C1 segment of cervical spinal cord (tissue), 14 donors: ENCODE measurements at places on chromosomes 5 and 9.

GRCh38 chr5:138240650-138241385 lies 27.7 kb upstream of the CDC23 start:
- DNase-seq = no peak

DNA sequence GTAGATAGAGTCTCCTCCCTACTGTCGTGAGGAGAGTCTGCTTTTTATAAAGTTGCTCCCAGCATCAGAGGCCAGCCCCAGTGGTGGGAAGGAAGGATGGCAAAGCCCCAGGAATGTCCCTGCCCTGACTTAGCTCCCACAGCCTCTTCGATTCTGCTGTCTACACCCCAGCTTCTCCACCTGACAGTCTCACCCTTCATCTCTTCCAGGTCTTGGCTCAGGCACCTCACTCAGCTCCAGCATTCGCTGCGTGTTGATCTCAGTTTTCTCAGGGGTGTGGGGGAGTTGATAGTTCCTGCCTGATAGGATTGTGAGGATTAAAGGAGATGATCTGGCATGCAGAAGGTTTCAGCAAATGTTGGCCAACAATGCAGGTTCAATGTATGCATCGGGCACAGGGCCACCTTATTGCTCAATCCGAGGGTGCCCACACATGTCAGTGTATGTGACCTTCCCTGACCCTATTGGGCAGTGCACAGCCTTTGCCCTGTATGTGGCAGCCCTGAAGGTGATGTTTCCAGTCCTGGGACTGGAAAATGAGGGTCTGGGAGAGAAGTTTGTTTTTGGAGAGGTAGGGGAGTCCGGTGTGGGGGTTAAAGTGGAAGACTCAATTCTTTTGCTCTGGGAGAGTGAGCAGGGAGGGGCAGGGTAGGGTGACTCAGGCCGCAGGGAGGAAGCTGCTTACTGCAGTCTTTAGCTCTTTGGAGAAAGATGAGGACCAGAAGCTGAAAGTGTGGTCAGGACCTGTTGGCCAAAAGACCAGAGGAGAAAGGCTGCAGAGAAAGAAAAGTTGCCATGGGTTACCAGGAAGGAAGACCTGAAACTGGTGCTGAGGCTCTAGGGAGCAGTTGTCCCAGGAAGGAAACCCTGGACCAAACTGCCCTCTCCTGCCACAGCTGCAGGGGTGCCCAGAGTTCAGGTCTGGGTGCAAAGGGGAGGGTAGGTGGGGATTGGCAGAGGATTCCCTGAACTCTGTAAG lies 153.2 kb downstream of the MACROH2A1 start:
- no peak for DNase-seq

GRCh38 chr5:32536246-32536645 lies 49.1 kb upstream of the SUB1 start:
- no peak for DNase-seq

- no peak for DNase-seq
Observed at GRCh38 chr5:180315762-180316212, 23.9 kb upstream of the MAPK9 start.

- no peak for DNase-seq
Observed at GRCh38 chr5:138784590-138784989, 31.4 kb downstream of the CTNNA1 start.
